ENCODE measurements at places on chromosomes 6 and 20.

GRCh38 chr20:22312744-22313346 lies 271.5 kb downstream of the FOXA2 start:
- no peak for DNase-seq

DNA sequence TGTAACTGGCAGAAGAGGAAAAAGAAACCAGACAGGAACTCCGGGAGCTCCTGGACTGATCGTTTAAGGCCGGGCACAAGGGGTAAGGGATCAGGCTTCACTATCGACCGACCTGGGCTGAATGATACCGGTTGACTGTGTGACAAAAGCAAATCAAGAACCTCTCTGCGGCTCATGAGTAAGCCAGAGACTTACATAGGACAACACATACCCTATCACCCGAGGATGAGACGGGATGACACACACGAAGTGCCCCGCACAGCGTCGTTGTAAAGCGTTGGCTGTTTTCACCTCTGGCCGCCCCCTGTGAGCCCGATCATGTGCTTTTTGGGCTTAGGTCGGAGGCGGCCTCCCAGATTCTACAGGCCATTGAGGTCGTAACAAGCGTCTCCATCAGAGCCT lies 695 bp upstream of the TGIF2 start:
- no peak for DNase-seq

- no peak for DNase-seq
Observed at GRCh38 chr6:150981095-150981494, 115.6 kb downstream of the MTHFD1L start.

DNA sequence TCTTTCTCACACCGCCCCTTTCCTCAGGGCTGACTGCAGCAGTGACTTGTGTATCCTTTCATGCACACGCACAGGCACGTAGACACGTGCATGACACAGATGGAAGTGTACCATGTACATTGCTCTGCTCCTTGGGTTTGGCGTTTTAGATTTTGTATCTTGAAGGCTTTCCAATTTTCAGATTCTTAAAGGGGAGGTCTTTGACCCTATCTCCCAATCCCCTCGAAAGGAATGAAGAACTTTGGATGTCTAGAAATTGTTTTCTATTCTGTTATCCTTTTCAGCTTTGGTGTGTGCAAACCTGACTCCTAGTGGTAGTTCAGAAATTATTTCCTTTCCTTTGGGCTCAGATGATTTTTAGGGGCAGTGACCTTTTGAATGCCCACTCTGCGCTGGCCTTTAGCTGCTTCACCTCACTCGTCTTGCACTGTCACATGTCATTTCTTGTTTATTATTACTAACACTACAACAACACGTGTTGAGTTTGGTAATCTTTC lies 63.0 kb downstream of the HIVEP1 start:
- no peak for DNase-seq
